CD4-positive, alpha-beta T cell treated with Interleukin-17A for 4 hours (primary cell): ENCODE measurements at places on chromosomes 5 and 9.

GRCh38 chr9:128512820-128513219 lies 8.3 kb downstream of the GLE1 start:
- DNase-seq, result no peak

- no peak for DNase-seq
These were observed 28.3 kb downstream of the SMIM23 start for GRCh38 chr5:171813813-171814490.

DNA sequence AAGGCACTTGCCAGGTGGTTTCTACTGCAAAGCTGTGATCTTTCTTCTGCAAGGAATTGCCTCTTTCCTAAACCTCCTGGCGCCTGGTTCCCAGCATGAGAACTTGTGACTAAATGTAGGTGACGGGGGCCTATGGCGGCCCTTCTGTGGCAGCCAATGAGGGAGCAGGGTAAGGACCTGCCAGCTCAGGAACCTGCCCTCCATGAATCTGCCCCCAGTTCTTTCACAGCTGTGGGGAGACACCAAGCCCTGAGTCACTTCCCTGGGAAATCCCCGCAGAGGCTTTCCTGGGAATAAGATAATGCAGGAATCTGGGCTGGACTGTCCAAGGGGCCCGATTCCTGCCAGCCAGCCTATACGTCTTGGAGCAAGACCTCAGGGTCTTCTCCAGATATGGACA lies 56.7 kb upstream of the CTNNA1 start:
- no peak for DNase-seq

- no peak for DNase-seq
These were observed 5.5 kb upstream of the CEP120 start for GRCh38 chr5:123428521-123429220.

DNA sequence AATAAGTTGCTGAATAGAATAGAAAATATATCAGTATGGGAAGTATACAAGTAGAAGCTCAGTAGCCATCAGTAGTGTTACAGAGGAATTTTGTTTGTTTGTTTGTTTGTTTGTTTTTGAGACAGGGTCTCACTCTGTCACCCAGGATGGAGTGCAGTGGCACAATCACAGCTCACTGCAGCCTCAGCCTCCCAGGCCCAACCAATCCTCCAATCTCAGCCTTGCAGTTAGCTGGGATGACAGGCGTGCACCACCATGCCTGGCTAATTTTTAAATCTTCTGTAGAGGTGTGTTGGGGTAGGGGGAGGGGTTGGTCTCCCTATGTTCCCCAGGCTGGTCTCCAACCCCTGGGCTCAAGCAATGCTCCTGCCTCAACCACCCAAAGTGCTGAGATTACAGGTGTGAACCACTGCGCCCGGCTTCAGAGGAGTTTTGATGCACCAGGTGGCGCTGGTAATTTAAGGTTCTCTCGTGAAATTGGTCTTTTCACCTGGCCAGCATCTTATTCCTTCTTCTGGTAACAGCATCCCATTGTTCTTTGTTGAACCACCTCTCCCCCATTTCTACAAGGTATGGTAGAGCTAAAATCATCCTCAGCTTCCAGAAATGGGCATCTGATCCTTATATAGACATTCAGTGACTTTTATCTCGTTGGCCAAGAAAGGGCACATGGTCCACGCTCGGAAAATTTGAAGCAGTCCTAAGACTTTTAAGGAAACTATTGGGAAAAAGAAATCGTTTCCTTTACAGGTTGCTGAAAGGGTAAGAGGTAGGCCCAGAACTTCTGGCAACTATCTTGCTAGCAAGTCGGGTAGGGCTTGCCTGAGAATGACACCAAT lies 157.1 kb downstream of the ARRDC3 start:
- peak; percentile 79 for DNase-seq

GRCh38 chr5:102313912-102314311 lies 17.8 kb upstream of the SLCO4C1 start:
- DNase-seq, result no peak

DNA sequence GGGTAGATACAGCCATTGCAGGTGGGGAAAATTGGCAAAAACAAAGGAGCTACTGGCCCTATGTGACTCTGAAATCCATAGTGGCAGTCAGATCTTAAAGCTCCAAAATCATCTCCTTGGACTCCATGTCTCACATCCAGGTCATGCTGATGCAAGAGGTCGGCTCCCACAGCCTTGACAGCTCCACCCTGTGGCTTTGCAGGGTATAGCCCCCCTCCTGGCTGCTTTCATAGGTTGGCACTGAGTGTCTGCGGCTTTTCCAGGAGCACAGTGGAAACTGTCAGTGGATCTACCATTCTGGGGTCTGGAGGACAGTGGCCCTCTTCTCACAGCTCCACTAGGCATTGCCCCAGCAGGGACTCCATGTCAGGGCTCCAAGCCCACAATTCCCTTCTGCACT lies 1190.1 kb downstream of the CDH12 start:
- DNase-seq, result no peak

- no peak for DNase-seq
These were observed 982.5 kb downstream of the TLE4 start for GRCh38 chr9:80554301-80554700.

DNA sequence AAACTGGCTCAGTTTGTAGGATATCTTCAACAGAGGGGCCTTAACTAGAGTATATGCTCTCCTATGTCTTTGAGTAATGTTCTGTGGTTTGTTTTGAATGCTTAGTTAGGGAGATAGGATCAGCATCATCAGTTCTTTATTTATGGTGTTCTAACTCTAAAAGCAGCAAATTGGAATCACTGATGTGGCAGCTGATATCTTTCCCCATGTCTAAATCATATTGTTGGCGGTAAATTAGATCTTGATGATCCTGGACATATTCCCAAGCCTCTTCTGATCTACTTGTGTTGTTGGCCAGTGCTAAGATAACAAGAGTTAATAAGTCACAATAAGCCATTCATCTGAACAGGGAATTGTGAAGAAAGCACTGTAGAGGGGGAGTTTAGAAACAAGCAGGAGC lies 332.4 kb upstream of the DAB2 start:
- DNase-seq, result no peak

GRCh38 chr5:123422433-123423277 lies 548 bp downstream of the CEP120 start:
- DNase-seq, result peak; percentile 34

DNA sequence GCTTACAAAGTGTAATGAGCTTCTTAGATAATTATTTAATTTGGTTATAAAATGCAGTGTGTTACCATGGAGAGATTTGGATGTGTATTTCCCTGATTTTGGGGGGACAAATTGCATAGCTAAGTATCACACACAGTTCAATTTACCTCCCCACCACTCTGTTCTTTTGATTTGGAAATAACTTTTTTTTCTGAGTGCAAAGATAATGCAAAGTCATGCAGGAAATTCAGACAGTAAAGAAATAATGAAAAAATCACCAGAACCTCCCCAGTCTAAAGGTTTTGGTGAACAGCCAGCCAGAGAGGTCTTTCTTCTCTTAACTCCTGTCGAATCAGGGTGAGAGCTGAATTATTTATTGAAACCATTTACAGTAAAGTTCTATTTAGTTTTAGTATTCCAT lies 3.2 kb downstream of the ADGRV1 start:
- no peak for DNase-seq
